ENCODE measurements at places on chromosomes 1 and 21. TPM values are rescaled to one million over a fixed set of nuclear protein-coding genes. Genes with fewer than 3 reads are reported as not detected.

The USH2A gene
- not detected for total RNA-seq

The EXO1 gene
- total RNA-seq, result not detected

The OR2T35 gene
- not detected for total RNA-seq

The TAL1 gene
- 6.2 TPM for total RNA-seq

All from breast epithelium (tissue), 4 donors.